Thoracic aorta (tissue), 2 donors: ENCODE measurements at places on chromosomes 1 and 21.

DNA sequence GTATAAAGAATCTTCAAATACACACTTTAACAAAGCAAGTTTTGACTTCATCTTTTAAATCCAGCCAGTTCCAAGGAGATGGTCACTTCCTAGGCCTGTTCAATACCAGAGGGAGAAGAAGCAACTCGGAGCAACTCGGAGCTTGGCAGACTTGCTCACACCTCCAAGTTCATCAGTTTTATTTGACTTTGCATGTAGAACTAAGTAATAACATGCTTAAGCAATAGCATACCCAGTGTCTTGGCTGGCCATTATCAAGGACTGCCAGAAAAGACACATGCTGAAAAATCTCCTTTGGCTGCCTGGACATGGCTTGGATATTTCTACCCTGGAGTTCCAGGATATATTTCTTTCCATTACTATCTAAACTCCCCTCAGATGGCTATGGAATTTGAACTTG is 52.6 kb downstream of the GNG12 start:
- DNase-seq: no peak

GRCh38 chr1:35864813-35865212 is 18.2 kb upstream of the AGO1 start:
- DNase-seq: no peak

DNA sequence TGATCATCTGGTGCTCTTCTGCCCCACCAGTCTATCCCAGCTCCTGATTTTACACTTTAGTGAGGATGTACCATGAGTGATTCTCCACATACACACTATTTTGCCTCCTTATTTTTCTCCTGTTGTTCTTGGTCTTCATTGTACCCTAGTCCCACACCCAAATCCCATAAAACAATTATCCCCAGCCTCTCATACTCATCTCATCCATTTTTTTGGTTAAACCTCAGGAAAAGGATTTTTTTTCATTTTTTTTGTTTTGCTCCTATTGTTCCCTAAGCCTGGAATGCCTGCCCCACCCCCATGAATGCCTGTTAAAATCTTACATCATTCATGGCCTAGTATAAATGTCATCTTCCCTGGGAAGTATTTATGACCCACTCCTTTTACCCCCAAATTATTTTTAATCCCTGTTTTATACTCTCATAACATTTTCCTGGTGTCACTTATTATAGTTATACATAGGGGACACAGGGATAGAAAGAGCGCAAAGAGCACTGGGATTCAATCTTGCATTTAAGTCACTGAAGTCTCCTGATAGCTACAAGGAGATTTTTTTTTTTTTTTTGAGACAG is 4.9 kb upstream of the LINGO4 start:
- DNase-seq: no peak

GRCh38 chr1:4494027-4494426 is 160.4 kb upstream of the AJAP1 start:
- no peak for DNase-seq

DNA sequence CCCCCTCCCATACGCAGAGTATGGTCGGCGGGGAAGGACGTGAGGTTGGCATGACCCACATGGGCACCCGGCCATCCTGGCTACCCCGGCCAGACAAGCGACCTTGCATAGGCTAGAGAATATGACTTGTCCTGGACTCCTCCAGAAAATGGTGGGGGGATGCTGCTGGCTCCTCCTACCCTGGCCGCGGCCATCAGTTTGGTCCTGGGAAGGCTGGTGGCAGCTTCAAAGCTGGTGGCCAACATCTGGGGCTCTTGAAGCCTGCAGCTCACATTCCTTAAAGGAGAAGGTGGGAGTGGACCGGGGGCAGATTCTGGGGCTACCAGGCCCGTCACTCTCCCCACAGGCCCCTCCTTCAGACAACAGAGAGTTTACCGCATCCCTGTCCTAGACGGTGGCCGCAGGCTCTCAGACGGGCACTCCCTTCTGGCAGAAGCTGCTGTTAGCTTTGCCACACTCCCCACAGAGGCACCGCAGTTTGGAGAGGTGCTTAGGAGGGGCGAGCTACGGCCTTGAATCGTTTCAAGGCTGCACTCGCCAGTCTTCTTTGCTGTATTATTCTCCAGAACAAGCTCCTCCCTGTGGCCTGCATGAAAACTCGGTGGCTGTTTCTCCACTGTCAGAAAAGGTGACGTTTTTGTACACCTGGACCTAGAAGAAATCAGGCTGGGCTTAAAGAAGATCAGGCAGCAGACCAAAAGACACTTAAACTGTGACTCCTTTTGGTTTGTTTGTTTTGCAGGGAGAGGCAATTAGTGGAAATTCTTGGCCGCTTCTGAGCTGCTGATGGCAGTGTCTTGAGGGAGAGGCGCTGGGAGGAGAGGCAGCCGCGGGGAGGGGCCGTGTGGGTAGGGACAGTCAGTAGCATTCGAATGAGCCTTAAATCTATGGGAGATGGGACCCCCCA is 68.0 kb downstream of the RUNX3 start:
- no peak for DNase-seq

GRCh38 chr1:239719642-239720258 is 333.4 kb downstream of the CHRM3 start:
- DNase-seq: no peak

DNA sequence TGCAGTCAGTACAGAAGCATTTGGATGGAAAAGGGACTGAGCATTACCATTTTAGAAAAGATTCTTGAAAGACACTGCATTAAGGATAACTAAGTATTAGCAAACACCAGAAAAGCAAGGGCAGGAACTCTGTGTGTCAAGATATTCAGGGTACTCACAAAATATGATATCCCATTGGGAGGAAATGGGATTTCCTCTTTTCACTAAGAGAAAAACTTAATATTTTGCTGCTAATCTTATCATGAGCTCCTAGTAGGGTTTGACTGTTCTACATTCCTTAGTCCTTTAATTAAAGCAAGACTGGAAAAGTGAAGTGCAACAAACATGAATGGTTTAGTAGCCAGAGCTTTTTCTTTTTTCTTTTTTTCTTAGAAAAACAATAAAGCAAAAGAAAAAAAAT is 305.9 kb upstream of the ADGRL4 start:
- no peak for DNase-seq

GRCh38 chr1:46595127-46595526 is 8.9 kb downstream of the MKNK1 start:
- DNase-seq: no peak

DNA sequence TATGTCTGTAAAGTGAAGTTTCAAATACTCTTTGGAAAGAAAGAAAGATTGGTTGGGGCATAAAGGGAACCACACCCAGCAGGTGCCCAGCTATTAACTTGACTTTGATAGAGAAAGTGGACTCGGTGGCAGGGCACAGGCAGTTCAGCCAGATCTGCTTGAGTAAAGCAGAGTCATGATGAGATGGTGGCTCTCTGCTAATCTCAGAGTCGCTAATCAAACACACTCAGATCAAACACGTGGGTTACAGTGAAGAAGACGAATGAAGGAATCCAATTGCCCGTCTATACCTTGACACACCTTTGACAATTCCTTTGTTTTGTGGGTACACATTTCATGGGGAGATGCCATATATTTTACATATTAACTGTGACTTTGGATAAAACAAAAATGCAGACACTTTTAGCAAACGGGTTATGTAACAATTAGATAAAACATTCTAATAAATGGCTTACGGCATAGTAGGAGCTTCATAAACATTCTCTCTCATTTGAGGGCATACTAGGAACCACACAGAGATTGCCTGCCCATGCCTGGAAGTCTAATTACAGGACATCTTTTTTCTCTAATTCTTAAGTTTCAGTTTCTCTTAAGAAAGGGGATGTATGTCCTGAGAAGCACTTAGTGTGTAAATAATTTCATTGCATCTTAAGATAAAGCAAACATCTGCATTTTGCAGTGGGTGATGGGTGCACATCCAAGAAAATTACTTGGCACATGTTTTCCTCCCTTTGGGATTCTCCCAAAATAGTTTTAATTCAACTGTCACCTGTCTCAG is 7.2 kb downstream of the CBR1 start:
- no peak for DNase-seq

GRCh38 chr1:5933050-5933449 is 59.2 kb downstream of the NPHP4 start:
- no peak for DNase-seq

DNA sequence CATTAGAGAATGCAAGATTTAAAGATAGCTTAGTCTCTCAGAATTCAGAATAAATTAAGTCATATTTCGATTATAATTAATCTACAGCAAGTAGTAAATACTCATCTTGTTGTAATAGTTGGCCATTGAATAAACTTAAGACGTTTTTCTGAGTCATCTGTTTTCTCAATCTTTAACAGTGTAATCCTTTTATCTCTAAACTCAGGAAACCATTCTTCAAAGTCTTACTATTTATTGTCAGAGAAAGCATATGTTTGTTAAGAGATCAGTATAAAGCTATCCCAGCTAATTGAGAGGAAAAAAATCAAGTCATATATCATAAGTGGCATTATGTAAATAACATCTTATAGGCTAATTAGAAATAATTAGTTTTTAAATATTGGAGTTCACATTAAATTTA is 201.2 kb upstream of the ADAMTS5 start:
- DNase-seq: no peak

DNA sequence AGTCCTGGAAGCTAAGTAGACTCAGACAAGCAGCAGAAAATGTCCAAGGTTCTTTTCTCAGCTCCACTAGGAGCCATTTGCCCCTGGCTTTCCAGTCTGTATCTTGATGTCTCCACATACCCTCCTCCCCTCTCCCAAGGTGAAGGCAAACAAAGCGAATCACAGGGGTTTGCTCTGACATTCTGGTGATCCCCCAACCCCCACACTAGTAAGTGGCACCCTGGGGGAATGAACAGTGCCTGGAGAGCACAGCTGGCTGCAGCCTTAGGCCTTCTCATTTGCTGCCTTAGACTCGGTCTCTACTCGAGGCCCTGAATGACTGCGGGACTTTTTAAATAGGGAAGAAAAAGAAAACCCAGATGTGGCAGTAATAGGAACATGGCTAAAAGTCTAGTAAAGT is 15.3 kb downstream of the ERI3 start:
- no peak for DNase-seq

- DNase-seq: no peak
Measured at GRCh38 chr1:118984722-118985639, 3.2 kb downstream of the TBX15 start.

DNA sequence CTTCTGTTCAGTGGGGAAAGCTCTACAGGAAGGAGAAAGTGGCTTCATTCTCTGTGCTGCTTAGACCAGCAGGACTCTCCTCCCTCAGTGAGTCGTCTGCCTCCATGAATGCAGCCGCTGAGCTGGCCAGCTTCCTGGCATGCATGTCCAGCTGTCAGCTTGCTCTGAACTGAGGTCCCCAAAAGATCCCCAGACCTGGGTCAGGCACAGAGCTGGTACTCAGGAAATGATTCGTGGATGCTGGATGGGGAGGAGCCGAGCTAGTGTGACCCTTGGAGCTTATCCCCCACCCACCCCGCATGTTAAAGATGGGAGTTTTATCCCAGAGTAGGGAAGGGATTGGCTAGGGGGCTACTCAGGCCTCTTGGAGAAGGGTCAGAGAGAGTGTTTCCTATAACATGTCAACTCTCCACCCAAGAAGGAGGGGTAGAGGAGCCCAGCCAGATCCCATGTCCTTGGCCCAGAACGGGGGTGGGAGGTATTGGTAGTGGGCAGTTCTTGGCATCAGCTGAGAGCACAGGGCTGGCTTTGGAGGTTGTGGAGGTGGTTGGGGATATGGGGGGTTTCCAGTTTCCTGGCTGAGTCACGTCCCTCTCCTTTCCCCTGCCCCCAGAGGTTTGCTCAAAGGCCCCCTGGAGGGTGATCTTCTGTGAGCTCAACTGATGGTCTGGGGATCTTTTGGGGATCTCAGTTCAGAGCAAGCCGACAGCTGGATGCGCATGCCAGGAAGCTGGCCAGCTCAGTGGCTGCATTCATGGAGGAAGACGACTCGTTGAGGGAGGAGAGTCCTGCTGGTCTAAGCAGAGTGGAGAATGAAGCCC is 110.1 kb downstream of the FOXD2 start:
- no peak for DNase-seq

GRCh38 chr1:63984930-63985290 is 211.1 kb downstream of the ROR1 start:
- no peak for DNase-seq

DNA sequence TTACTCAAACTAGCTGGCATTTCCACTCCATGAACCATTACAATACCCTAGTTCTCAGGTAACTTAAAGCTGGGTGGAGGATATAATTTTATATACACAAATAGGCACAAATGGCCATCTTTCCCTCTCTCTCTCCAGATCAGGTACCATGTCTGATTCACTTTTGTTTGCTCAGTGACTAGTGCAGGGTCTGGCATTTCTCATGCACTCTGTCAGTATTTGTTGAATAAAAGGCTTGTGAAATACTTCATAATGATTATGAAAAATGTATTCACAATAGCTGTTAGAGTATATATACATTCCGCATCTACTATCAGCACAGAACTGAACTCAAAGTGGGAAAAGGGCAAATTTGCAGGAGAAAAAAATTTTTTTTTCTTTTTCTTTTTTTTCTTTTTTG is 510.2 kb upstream of the USP24 start:
- no peak for DNase-seq

- no peak for DNase-seq
Measured at GRCh38 chr1:223341121-223341520, 22.9 kb downstream of the SUSD4 start.

DNA sequence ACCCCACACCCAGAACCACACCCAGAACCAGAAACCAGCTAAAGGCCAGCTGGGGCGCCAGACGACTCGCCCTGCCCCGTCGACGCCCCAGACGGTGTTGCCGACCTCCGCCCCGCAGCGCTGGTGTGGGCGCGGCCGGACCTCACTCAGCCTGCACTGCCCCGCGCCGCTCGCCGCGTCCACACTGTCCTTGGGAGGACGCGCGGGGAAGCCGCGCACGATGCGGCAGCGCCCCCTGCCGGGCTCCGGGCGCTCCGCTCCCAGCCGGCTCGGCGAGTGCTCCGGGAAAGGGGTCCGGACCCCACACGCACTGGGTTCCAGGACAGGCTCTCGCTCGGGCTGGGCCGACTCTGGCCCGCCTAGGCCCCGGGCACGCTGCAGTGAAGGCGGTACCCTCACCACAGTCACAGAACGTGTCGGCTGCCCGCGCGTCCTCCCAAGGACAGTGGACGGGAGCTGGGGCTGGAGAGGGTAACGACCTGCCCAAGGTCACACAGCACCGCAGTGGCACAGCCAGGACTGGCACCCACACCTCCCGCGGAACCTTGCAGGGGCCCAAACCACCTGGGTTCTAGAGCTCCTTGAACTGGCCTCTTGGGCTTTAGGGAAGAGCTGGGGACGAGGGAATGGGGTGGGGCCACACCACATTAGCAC is 90.2 kb downstream of the DMRTA2 start:
- DNase-seq: no peak
